ENCODE measurements at places on chromosomes 3 and 15.

- DNase-seq = peak; percentile 39
Observed at GRCh38 chr15:43769584-43770228, 7.1 kb downstream of the ELL3 start.

- no peak for DNase-seq
Observed at GRCh38 chr3:128554465-128555097, 61.6 kb upstream of the GATA2 start.

DNA sequence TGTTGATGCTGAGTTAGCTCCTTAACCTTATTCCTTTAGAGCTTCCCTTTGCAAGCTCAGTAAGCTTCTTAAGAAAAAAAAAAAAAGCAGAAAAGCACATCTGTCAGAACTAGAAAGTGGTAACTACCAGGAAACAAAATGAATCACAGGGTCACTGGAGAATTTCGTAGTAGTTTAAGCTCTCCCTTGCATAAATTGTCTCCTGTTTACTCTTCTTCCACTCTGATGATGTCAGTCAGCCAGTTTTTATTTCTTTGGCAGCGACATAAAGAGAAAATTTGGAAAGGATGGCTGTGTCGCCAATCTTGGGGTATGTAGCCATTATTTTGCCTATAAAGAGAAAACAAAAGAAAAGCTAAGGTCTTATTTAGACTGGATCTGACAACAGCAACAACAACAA lies 3.2 kb upstream of the GABRR3 start:
- DNase-seq = no peak

- DNase-seq = no peak
Observed at GRCh38 chr15:40286061-40286532, 3.2 kb upstream of the ANKRD63 start.

GRCh38 chr15:42721016-42721415 lies 15.9 kb downstream of the CDAN1 start:
- DNase-seq = no peak
